ENCODE measurements at places on chromosomes 13 and 19.

- no peak for DNase-seq
These were observed 12.2 kb downstream of the CERS1 start for GRCh38 chr19:18883526-18884304.

GRCh38 chr19:1263188-1263587 lies 5.9 kb upstream of the CIRBP start:
- DNase-seq: no peak

- DNase-seq: no peak
These were observed 17.4 kb downstream of the RUBCNL start for GRCh38 chr13:46369506-46370277.

DNA sequence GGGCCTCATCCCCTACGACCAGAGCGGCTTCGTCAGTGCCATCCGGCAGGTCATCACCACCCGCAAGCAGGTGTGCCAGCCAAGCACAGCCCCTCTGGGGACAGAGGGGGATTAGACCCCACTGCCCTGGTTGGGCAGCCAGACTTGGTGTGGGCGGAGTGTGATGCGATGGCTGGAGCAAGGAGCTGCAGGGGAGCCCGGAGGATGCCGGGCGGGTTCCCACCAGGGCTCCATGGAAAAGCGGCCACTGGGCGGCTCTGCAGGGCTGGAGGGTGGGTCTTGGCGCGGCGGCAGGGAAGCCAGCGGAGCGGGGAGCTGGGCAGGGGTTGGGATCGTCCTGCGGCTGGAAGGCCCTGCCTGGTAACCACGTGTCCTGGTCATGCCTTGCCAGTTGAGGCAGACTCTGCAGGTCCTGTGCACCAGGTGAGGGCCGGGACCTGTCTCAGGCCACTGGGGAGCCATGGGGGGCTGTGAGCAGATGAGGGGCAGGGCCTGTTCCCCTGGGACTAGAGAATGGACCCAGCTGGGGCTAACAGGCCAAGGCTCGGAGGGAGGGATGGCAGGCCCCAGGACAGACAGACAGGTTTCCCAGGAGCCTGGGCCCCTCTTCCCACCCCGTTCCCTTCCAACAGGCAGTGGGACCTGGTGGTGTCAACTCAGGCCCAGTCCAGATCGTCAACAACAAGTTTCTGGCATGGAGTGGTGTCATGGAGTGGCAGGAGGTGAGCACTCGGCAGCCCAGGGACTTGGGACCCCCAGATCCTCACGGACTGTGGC lies 6.3 kb downstream of the PTOV1 start:
- DNase-seq: peak; percentile 61

DNA sequence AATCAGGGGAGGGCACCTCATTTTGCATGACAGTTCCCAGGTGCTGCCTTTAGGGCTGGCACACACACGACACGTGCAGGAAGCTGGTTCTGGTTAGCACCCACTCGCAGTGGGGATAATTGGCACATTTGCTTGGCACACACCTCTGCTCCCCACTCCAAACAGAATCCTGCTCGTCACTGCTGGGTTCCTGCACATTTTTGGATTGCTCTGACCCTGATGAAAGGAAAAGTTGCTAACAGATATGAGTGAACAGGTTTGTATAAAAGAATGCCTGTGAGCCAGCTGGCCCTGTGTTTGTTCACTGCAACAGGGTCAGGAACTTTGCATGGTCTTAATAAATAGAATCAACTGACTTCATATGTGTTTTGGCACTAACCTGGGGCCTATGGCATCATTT lies 1500.4 kb downstream of the EFNB2 start:
- DNase-seq: no peak

- DNase-seq: no peak
These were observed 121.9 kb downstream of the ESD start for GRCh38 chr13:46675016-46675415.

DNA sequence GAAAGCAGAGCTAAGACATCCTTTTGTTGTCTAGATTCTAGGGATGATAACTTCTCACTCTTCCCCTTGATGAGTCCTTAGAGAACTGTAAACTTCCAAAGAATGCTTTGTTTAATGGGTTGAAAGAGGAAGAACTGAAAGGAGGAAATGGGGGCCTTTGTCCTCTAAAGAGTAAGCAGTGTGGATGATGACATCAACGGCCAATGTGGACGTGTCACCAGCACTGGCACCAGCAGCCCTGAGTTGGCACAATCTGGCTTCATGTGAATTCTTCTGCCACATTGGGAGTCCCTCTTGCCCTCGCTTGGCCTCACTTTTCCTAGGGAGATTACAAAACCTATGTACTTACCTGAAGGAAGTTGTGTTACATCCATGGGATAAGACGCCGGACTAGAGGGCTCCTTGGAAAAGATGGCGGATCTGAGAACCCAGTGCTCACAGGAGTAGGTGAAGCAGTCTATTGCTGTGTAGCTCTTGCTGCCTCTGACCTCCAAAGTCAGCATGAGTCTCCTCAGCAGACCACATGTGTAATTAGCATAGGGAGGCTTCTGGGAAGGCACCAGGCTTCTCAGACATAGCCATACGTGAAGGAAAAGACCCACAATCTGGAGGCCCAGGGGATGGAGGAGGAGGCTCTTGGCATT lies 62.8 kb downstream of the RGCC start:
- DNase-seq: no peak

- no peak for DNase-seq
These were observed 95.2 kb upstream of the CLDN10 start for GRCh38 chr13:95457294-95457693.

DNA sequence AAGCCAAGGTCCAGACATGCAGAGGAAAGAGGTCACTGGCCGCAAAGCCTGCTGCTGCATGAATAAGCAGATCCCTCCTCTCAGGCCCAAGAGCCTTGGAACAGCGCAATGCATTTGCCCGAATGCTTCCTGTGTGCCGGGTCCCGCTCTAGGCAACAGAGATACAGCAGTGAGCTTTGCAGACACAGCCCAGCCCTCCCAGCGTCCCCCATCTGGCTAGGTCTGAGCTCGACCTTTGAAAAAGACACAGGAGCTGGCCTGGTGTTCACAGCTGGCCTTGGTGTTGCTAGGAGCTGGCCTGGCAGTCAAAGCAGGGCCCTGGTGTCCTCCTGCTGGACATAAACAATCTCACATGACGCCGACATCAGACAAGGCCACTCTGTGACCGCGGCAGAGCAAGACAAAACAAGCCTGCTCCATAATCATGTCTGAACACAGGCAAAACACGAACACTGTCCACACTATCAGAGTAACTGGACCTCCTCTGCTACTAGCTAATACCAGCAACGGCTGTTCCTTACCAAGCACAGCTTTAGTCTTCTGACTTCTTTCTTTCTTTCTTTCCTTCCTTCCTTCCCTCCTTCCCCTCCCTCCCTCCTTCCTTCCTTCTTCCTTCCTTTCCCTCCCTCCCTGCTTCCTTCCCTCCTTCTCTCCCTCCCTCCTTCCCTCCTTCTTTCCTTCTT lies 5.7 kb upstream of the PEX11G start:
- DNase-seq: no peak

- no peak for DNase-seq
These were observed 29.0 kb upstream of the CXCL17 start for GRCh38 chr19:42471554-42472249.
